CD8-positive, alpha-beta T cell (primary cell): ENCODE measurements at places on chromosomes 5 and 9.

DNA sequence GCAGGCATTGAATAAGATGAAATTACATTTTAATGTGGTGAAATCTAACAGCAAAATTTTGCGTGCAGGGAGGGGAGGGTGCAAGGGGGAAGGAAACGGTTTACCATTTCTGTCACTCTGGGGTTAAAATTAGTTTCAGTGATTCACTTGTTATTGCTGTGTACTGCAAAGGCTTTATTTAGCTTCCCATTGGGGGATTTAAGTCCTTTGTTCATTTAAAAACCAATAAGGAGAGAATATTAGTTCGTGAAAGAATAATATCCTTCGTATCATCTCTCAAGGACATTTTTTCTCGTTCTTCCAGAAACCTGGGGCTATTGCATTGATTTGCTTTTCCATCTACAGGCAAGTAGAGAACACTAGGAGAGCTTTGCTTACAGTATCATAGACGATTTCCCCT is 667.8 kb upstream of the RGMB start:
- DNase-seq, result no peak

- DNase-seq, result no peak
Measured at GRCh38 chr9:113153599-113153998, 2.8 kb downstream of the SLC31A2 start.

- no peak for DNase-seq
Measured at GRCh38 chr9:73280113-73280512, 128.4 kb downstream of the ANXA1 start.

DNA sequence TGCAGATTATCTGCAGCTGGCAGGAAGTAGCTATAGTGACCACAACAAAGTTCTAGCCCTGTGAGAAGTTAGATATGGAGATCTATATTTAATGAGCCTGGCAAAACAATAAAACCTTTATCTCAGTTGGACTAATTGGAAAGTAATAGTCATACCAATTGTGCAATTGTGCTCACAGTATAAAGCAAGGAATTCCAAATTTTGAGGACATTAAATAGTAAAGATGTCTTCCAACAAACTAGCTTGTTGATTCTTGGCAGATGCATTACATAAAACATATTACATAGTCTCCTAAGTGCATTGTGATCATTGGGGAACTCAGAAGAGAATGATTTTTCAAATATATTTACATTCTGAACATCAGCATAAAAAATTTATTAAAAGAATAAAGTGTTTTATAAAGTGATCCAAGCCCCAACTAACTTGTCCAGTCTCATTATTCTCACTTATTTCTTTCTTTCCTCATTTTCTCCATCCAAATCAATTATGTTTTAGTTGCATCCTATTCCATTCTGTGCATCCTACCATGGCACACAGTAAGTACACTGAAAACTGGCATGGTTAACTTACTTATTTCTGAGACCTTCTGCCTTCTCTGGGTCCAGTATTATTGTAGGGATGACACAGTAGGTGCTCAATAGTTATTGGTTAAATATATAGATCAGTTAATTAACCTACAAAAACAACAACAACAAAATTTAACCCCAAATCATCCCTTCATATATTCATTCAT is 977.2 kb upstream of the NUDT12 start:
- no peak for DNase-seq

DNA sequence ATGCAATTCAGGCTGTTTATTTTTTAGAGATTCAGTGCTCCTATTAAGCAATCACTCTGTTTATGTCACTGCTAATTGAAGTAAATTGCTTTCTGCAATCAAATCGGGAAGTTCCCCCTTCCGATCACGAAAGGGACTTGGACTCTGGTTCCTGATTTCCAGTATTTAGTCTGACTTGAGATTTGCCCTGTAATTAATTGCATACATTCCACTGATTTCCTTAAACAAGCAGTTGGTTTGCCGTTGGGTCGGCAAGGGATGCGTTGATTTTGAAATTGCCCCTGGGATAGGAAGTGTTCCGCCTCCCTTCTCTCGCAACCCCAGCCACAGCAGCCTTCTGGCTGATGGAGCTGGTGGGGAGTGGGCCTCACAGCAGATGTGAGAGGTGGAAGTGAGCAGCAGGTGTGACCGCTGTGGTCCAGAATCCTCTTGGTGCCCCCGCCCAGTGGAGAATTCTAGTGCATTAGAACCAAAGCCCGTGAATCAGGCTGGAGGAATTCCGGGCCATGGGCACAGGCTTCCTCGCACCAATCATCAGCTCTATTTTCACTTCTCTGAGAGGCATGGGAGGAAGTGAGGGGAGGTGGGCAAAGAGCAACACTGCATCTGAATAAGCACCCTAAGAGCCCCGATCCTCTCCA is 102.5 kb downstream of the SPRY4 start:
- DNase-seq, result no peak

DNA sequence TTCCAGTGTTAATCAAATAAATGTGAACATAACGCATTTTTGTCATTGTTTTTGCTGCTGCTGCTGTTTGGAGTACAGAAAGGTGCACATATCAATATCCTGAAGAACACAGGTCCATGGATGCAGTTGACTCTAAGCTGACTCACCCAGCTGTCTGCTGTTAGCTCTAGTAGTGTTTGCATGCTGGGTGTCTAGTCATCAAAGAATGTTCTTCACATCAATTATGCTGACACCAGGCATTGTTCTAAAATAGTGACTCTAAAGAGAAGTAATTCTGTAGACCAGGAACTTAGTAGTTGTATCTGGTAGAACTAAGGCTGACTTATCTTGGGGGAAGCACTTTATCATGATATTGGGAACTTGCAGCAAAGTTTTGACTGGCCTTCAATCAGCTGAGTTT is 55.7 kb upstream of the DPYSL3 start:
- DNase-seq, result no peak

- no peak for DNase-seq
Measured at GRCh38 chr5:108321341-108321740, 60.6 kb downstream of the FBXL17 start.

DNA sequence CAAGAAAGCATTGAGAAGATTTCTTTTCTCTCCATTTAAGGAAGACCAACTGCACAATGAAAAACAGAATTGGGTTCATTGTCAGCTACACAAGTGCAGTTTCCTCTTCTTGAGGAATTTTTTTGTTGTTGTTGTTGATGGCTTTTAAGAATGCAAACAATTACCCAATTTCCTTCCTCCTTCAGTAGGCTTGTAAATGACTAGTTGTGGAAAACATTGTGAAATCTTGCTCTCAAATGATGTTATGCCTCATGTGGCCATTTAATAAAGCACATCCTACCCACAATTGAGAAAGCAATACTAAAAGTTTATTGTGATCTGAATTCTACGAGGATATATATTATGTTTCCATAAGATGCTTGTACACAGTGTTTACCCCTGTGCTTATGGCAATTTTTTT is 171.6 kb downstream of the FAM174A start:
- DNase-seq, result no peak

DNA sequence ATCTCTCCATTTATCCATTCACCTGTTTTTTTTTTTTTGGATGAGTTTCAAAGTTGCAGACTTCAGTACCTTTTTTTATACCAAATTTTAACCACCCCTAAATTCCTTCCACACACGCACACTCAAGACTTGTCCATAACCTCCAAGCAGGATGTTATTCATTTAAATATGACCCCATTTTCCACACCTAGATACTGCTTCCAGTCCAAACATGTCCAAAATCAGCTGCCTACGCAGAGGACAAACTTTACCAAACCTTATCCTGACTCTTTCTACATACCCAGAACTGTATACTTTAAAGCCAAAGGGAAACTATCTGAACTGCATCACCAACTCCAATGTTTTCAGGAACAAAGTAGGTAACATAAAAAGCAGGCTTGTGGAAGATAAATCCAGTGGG is 36.0 kb upstream of the FYB1 start:
- no peak for DNase-seq
